Activated T-cell treated with anti-CD3 and anti-CD28 coated beads, Interleukin-2, amount 50 U/mL, for 48 hours (primary cell): ENCODE measurements at places on chromosomes 6 and 20.

DNA sequence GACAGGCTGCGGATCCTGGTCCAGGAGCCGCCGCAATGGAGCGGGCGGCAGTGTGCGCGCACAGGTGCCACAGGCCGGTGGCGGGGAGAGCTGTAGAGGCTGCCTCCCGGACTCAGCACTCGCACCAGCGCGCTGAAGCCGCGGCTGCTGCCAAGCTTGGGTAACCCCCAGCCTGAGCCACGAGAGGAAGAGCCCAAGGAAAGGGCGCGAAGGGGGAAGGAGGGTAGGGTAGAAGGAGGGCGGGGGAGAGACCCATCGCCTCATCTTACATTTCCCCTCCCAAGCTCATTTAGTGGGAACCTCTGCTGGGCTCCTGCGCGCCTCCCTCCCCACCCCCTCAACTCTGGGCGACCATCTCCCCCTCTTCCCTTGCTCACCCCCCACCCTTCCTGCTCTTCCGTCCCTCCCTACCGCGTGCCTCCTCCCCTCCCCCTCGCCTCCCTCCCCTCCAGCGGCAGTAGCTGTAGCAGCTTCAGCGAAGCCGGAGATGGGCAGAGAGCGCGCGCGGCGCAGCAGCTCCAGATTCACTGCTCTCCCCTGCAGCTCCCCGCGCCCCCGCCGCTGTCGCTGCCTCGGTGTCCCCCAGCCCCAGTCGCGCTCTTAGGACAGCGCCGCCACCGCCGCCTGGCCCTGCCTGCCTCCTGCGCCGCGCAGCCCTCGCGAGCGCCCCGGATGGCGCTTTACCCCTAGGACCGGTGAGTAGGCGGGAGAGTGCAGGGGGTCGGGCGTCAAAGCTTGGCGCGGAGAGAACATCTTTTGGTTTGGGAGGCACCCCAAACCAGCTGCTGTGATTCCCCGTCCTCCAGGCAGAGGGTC lies at the start of gene FUT9:
Gene FUT9, plus strand, starts transcription at position 457 of the 816 bp plus-strand sequence. CDS start 187,182 bp downstream, outside the sequence.
- no peak for DNase-seq

DNA sequence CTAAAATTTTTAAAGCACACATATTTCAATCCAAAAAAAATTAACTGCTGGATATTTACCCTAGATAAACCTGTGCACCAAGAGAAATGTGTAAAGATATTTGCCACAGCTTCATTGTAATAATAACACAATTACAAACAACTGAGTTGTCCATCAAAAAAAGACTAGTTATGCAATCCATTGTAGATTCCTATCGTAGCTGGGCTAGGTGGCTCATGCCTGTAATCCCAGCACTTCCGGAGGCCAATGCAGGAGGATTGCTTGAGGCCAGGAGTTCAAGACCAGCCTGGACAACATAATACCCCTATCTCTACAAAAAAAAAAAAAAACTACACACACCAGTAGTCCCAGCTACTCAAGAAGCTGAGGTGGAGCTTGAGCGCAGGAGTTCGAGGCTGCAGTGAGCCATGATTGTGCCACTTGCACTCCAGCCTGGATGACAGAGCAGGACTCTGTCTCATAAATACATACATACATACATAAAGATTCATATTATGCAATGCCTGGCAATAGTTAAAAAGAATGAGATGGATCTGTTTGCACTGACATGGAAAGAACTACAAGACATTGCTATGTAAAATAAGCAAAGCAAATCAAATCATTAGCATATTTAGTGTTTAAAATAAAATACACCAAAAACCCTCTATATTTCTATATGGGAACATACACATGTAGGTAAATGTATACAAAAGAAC lies 56.5 kb upstream of the CCDC28A start:
- no peak for DNase-seq

GRCh38 chr6:127547904-127548649 lies 28.9 kb upstream of the C6orf58 start:
- DNase-seq, result no peak

- no peak for DNase-seq
Measured at GRCh38 chr6:162154001-162154400, 573.6 kb downstream of the PRKN start.

DNA sequence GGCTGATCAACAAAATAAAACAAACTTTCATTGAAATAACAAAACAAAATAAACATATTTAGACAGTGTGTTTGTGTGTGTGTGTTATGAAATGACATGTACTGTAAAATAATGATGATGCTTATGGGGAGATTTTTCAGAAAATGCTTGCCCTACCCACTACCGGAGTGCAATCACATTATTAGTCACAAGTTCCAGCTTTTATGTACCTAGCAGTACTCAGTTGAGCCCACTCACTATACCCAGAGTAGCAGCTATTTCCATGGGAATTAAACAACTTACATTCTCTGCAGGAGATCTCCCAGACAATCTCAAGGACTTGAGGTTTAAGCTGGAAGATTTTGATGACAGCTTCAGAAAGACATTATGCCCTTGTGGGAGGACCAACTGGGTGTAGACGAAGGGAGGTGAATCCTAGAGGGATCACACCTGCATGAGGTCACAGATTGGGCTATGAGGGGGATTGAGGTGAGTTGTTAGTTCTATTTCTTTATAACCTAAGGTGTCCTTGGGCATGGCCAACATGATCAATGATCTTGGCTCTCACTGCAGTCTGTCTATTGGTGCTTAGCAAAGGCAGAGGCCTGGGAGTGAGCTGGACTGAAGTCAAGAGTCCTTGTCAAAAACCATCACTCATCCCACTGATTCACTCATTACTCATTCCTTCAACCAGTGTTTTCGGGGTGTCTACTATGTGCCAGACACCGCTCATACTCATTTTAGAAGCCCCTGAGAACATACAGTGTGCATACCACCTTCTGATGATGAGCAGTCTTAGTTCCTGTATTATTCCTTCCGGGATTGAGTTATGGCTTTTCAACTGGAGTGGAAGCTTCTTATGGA lies 6.7 kb upstream of the CLIC5 start:
- DNase-seq, result peak; percentile 28

GRCh38 chr20:23658336-23658735 lies 20.6 kb upstream of the CST3 start:
- no peak for DNase-seq

DNA sequence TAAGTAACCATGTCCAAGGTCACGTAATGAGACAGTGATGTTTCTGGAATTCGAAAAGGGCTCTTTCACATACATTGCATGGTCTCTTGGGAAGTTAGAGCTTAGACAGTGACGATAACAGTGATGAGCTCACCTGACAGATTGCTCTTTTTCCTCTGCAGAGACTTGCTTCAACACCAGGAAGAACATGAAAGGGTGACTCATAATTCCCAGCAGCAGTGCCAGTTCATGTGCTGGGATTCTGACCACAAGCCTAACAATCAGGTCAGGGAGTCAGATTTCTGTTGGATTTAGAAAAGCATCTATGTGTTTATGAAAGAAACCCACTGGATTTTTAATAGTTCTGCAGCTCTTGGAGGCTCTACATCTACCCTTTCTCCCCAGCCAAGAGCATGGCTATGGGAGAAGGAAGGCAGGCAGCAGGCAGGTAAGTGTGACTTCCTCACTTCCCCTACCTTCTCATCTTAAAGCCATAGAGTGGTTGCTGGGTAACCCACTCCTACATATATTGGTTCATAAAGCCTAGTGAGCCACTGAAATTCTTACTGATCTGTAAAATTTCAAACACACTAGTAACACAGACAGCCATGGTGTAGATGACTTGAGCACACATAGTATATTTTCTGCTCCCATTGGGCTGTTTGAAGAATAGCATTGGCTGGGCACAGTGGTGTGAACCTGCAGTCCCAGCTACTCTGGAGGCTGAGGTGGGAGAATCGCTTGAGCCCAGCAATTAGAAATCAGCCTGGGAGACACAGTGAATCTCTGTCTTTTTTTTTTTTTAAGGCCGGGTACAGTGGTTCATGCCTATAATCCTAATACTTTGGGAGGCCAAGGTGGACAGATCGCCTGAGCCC lies 44.4 kb upstream of the LOC128125822 start:
- DNase-seq, result no peak

- DNase-seq, result no peak
Measured at GRCh38 chr20:57469418-57470211, 55.3 kb downstream of the CTCFL start.

- DNase-seq, result peak; percentile 27
Measured at GRCh38 chr20:20593447-20594170, 118.8 kb downstream of the RALGAPA2 start.

- DNase-seq, result no peak
Measured at GRCh38 chr6:133544419-133544818, 303.3 kb downstream of the EYA4 start.

DNA sequence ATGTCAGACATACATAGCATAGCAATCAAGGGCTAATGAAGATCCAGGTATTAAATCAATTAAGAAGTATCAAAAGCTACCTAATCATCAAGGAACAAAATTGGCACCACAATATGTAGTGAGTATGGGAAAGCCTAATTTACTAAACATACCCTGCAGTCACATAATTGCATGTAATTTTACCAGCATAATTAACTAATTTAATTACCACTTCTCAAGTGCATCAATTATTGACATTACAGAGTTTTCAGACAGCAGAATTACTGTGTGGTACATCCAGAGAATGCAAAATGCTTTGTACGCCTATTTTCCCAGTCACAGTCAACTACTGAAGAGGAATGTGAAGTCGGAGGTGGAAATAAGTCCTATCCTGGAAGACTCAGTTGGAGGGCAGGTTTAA lies 279.0 kb upstream of the ID4 start:
- no peak for DNase-seq

DNA sequence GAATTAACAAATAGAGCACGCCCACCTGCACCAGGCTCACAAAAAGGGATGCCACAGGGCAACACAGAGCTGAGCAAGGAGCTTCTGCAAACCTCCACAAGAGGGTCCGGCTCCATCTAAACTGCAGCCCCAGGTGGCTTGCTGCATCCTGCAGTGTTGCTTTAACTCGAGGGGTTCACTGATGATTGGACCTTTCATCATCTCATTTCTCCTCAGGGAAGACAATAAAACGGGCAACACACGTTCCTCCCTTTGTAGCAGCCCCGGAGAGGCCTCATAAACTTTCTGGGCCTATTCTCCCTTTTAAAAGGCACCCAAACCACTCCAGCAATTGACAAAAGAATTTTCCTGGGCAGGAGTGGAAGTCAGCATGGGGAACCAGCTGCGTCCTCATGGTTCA lies 161.5 kb upstream of the CDH4 start:
- DNase-seq, result no peak

DNA sequence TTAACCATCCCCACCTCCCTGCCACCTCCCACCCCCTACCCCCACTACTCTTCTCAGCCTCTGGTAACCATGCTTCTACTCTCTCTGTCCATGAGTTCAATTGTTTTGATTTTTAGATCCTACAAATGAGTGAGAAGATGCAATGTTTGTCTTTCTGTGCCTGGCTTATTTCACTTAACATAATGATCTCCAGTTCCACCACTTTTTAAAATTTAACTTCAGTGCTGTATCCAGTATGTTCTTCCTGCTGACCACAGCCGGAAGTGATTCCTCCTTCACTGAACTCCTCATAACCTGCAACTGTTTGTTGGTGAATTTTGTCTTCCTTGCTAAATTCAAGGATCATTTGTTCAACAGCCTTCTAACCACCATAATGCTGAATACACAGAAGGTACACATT lies 3.9 kb downstream of the MAP7 start:
- DNase-seq, result no peak

- no peak for DNase-seq
Measured at GRCh38 chr6:95087394-95088097, 489.8 kb upstream of the MANEA start.

- DNase-seq, result no peak
Measured at GRCh38 chr6:37625591-37626374, 71.9 kb downstream of the MDGA1 start.
